ENCODE measurements at places on chromosomes 12 and 14.

- no peak for DNase-seq
These were observed 31.7 kb downstream of the GRIP1 start for GRCh38 chr12:66647034-66647691.

DNA sequence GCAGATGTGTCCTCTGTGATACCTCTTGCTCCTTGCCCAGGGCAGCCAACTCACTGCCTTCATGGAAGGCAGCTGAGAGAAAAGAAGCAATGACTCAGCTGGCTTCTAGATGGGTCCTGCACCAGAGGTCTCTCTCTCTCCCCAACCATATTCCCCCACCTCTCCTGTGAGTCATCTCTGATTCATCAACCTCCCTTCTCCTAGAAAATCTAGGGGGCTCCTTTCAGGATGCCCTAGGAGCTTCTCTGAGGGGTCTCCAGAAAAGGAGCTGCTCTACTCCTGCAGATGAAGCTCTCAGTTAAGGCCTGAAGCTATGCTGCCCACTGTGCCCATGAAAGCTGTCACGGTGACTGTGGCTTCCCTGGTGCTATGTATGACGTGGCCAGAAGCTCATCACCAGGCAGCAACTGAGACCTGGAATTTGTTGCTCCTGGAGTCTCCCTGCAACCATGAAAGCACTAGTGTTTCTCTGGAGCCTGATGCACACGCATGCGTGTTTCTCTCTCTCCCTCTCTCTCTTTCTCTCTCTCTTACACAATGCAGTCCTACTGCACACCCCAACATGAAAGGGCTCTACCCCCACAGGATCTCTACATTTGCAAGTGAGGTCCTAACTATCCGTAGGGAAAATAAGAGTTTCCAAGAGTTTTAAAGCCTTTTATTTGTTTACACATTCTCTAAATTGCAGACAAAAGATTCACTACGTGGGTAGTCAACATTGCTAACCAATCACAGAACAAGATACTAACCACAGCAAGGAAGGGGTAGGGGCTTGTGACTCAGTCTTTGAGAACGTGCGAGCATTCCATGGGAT is 285.3 kb downstream of the DPF3 start:
- DNase-seq, result no peak

- no peak for DNase-seq
These were observed 11.1 kb downstream of the DICER1 start for GRCh38 chr14:95146079-95146771.

DNA sequence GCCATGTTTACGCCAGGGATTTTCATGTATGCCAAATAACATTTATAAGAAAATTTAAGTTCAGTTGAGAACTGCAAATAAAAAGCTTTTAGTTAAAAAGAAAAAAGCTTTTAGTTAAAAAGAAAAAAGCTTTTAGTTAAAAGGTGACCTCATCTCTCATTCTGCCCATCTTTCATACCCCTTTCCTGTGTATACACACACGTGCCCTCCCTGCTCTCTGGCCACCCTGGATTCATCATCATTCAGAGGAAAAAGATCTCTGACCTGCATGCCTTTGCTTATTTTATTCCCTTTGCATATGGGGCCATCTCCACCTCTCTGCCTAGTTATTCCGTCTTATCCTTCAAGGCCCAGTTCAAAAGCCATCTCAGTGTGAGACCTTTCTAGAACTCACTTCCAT is 38.1 kb upstream of the CDK17 start:
- DNase-seq, result no peak

DNA sequence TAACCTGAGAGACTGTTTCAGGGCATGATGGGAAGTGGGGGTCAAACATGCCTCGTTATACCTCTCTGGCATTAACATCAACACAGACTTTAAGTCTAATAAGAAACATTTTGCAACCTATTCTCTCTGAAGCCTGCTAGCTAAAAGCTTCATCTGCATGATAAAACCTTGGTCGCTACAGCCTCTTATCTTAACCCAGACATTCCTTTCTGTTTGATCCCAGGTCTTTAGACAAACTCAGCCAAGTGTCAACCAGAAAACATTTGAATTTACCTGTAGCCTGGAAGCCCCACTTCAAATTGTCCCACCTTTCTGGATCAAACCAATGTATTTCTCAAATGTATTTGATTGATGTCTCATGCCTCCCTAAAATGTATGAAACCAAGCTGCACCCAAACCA is 9.1 kb downstream of the PPP2R3C start:
- no peak for DNase-seq

DNA sequence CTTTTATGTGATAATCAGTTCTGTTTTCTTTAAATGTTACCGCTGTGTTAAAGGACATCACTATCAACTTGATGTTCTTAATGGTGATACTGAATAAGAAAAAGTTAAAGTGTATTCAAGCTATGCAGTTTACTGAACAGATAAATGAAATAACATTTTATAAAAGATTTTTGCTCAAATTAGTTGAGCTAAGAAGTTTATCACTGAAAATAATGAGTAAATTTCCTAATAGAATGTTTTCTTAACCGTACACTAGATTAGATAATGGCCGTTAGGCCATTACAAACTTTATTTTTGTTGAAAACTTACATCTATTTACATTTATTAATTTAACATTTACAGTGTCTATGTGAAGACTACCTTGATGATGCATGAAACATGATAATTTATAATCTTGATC is 25.0 kb downstream of the ATF7IP start:
- DNase-seq, result no peak

DNA sequence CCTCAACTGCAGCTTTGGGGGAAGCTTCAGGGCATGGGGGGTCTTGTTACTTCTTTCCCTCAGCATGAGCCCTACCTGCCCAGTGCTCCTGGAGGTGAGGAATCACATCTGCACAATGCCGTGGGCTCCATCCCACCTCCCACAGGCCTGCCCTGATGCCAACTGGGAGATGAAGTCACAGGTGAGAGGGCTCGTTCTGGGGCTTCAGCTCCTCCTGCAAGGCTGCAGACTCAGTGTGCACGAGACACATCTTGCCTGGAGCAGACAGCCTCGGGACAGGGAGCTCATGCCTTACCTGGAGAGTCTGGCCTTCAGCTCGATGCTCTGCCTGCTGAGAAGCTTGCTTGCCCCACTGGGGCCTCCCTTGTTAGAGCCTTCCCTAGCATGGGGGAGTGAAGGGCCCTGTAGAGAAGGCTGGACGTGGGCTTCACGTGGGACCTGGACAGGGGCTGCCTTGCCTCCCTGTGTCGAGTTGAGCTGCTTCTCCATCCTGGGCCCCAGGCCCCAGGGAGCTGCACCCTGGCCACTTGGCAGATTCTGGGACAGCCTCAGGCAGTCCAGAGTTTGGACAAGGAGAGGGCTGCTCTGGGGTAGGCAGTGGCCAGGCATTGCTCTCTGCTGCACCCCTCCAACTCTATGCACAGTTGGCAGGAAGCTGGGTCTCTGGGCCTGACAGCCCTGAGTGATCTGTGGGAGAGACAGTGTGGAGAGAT is 171.4 kb downstream of the KIF26A start:
- no peak for DNase-seq

GRCh38 chr12:5260086-5260485 is 171.8 kb upstream of the NTF3 start:
- DNase-seq, result no peak

- no peak for DNase-seq
These were observed 324.9 kb downstream of the NAV3 start for GRCh38 chr12:78155546-78155945.

- DNase-seq, result no peak
These were observed 309.1 kb downstream of the GXYLT1 start for GRCh38 chr12:41835556-41835955.

DNA sequence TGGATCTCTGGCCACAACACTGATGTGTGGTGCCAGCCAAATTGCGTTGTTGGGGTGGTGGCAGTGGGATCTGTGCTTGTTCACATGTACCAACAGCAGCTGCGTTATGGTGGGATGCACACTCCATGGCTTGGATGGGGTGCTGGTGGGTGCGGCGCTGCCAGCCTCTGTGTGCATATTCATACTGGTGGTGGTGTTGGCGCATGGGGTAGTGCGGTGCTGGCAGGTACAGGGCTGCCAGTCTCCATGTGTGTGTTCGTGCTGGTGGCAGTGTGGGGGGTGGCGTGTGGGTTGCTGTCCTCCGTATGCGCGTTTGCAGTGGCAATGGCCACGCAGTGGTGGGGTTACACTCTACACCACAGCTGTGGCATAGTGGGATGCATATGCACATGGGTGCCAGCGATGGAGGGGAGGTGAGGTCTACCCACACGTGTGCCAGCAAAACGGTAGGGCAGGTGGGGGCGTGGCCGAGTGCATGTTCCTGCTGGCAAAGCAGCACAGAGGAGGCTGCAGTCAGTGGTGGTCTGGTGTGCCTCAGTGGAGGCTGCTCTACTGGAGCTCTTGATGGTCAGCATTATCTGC is 26.5 kb downstream of the RAD51B start:
- no peak for DNase-seq

GRCh38 chr12:129903092-129903945 is 506 bp downstream of the TMEM132D start:
- DNase-seq, result no peak

- no peak for DNase-seq
These were observed 114.5 kb downstream of the RAD51B start for GRCh38 chr14:67934087-67934486.

DNA sequence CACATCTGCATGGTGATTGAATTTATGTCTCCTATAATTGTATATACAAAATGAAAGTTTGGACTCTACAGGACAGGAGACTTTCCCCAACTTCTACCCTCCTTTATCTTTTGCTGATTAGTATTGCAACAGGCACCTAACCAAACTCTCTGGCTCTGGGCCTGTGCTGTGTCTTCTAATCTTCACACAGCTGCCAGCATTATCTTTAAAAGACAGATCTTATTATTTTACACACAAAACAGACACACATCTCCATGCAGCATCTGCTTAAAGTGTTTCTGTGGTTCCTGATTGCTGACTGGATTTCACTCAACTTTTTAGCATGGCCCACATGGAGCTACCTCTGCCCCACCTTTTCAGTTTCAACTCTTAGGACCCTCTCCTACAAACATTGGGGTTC is 154.9 kb upstream of the PELI2 start:
- no peak for DNase-seq

- no peak for DNase-seq
These were observed 26.9 kb downstream of the GLIPR1L1 start for GRCh38 chr12:75361408-75361807.

DNA sequence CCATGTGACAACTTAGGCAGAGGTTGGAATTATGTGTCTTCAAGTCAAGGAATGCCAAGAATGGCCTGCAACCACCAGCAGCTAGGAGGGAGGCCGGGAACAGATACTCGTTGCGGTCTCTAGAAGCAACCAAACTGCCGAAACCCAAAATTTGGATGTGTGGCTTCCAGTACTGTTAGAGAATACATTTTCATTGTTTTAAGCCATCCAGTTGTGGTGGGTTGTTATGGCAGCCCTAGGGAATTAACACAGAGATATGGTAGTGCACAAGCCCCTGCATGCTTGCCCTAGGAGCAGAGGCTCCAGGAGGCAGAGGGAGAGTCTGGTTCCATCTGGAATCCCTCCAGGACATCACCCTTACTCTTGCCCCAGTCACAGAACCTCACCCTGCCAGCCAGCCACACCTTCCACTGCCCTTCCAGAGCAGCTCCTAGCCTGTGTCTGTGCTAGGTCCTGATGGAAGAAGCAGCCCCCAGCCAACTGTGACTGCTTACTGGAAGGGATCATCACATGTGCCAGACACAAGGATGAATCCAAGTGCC is 19.5 kb downstream of the PITPNM2 start:
- DNase-seq, result no peak

GRCh38 chr14:22900081-22900799 is 17.2 kb downstream of the REM2 start:
- DNase-seq, result peak; percentile 53
